NCI-H1105 (cell line): ENCODE measurements at places on chromosomes 5 and 9.

DNA sequence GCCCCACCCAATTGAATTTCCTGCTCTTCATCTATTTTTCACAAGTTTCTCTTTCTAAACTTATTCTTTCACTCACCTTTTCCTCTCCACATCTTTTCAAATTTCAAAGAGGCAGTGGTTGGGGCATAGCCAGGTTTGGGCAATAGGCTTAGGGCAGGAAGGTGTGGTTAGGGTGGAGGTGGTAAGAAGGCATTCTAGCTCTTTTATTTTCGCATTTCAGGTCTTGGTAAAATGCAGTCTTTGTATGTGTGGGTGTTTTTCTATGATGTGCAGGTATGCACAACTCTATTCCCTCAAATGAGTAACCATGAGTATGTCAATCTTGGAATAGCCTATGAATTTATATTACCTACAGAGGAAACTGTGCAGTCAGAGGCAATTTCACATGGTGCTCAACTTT lies 129.8 kb upstream of the IFNE start:
- no peak for DNase-seq

- no peak for DNase-seq
Measured at GRCh38 chr5:39631958-39632357, 207.2 kb upstream of the DAB2 start.

DNA sequence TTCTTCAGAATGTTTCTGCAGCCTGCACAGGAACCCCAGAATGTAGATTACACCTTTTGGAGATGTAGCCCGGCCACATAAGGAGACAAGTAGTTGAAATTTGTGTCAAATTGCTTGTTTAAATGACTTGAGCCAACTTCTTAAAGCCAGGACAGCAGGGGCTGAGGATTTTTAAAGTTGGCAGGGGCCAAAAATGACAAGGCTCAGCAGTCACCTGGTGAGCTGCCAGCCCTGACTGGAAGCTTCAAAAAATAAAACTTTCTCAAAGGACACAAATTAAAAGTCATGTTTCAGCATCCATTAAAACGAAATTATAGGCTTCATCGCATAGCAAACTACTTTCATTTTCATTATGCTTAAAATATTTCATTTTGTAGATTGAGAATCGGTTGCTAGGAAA lies 340.3 kb upstream of the WWC1 start:
- DNase-seq, result no peak

GRCh38 chr9:93976081-93976480 lies 20.9 kb upstream of the BARX1 start:
- DNase-seq, result no peak

DNA sequence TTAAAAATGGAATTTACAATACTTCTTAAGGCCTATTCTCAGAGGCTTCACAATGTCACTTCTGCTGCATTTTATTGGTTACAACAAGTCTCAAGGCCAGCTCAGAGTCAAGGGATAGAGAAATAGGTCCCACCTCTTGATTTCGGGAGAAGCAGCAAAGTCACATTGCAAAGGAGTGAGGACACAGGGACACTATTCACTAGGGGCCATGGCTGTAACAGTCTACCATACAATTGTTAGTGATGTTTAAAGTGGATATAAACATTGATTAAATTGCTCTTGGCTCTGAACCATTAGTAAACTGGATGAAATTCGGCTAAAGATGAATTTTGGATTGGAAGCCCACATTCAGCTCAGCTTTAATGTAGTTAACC lies 21.7 kb upstream of the CMBL start:
- no peak for DNase-seq

DNA sequence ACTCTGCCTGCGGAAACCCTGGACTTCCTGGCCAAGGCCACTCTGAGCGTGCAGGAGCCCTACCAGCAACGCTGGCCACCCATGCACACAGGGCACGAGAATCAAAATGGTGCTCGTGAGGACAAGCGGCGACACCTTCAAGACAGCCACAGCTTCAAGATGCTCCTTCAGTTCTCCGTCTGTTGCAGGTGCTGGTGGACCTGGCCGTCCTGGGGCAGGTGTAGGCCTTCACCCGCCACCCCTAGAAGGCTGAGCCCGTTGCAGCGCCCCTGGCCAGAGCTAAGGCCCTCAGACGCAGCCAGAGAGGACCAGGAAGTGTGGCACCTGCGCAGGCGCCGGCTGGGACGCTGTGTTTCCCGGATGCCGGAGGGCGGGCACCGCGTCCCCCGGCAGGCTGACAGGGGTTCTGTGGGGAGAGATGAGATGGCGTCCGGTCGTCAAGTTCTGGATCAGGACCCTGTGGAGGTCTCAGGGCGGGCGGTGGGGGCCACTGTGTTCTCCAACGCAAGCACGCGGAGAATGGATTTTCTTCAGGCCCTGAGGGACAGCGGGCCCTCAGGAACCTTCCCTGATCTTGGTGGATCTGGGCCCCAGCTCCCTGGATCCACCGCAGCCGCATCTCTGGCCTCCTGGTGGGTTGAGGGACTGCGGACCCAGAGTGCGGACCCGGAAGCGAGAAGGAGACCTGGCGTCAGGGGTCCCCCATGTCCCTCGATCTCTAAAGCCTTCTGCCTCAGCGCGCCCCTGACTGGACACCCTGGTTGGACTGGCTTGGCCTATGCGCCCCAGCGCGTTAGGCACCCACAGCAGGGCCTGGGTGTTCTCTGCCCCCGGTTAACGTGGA lies 1770.8 kb upstream of the CDH9 start:
- DNase-seq, result no peak

DNA sequence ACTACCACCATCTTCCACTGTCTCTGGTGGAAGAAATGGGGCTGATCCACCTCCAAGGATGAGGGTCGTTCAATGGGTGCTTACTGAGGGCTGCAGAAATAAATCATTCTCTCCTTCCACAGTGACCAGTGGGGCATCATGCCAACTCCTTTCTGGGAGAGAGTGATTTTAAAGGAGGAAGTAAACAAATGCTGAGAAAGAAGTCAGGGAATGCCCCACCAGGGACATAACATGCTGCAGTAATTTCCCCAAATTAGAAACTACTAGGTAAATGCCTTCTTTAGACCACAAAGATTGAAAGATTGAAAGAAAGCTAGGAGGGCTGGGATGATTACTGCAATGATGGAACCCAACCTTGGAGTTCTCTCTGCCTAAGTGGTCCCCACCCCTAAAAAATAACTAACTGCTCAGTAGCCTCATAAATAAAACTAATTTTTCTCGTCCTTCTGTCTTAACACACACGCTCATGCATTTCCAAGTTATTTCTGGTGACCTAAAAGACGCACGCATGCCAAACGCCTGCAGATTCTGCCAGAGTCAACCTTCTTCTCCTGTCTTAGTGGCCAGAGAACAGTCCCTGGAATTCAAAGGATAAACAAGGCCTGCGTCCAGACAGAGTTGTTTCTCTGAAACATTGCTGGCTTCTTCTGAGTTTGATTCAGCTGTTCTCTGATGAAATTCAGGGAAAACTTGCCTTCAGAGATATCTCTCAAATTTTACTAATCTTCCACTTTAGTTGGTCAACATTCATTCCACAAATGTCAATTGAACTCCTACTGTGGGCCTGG lies 250.0 kb downstream of the NR3C1 start:
- DNase-seq, result no peak

GRCh38 chr5:133193794-133194193 lies 142.0 kb downstream of the HSPA4 start:
- DNase-seq, result no peak

GRCh38 chr9:79674052-79674777 lies 102.5 kb downstream of the TLE4 start:
- no peak for DNase-seq

DNA sequence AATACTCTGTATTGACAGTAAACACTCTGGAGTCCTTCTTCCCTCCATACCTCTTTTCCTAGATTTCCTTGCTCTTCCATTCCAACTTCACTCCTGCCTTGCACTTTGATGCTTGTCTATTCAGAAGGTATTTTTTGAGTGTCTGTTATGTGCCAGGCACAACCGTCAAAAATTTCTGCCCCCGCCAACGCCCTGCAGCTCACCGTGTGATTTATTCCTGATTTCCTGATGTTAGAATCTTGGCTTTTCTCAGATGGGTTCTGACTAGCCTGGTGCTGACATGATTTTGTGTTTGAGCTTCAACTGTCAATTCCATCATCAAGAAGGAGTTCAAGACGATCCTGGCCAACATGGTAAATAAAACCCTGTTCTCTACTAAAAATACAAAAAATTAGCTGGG lies 297.5 kb downstream of the AGTPBP1 start:
- DNase-seq, result no peak

DNA sequence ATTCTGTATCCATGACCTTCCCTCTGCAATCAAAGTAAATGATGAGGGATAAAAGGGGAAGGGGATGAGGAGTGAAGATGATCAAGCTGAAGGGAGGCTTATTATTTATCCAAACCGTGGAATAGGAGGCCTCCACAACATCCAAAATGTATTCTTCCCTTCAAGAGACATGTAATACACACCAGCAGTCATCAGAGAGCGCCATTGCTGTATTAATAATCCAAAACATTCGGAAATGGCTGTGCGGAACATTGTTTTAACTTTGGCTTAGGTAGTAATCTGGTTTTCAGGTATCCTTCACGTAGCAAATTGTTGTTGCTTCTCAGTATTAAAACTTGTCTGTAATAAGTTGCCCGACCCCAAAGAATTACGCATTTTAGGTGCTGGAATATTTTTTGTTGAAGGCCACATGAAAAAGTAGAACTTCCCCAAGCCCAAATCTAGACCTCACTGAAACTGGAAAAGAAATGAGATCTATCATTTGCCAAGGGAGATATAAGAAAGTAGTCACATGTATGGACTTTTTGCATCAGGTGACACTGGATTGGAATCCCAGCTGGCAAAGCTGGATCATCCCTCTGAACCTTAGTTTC lies 2.6 kb upstream of the BOD1 start:
- DNase-seq, result peak; percentile 33

DNA sequence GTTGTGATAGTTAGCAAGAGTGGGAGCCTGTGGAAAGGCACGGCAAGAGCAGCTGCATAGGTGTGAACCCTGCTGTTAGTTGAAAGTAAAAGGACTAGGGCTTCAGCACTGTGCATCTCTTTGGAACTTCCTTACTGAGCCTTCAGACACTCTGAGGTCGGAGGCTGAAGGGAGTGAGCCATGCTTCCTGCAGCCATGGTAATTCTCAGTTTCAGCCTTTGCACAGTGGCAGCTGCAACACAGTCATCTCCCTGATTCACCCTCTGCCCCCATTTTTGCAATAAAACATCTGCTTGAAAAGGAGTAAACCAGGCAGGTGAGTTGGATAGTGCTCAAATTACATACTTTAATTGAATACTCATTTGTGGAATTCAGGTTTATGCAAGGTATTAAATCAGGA lies 6.5 kb upstream of the TLE4 start:
- DNase-seq, result peak; percentile 10

- DNase-seq, result no peak
Measured at GRCh38 chr5:109707531-109707930, 17.8 kb downstream of the MAN2A1 start.

- no peak for DNase-seq
Measured at GRCh38 chr9:107866711-107867311, 377.2 kb upstream of the KLF4 start.

- DNase-seq, result no peak
Measured at GRCh38 chr5:82307451-82307850, 29.3 kb upstream of the RPS23 start.

GRCh38 chr5:174618589-174618988 lies 105.8 kb upstream of the MSX2 start:
- DNase-seq, result no peak

GRCh38 chr5:106269252-106269843 lies 1401.4 kb downstream of the EFNA5 start:
- DNase-seq, result no peak

- DNase-seq, result no peak
Measured at GRCh38 chr9:36315283-36315682, 57.0 kb upstream of the GNE start.

- DNase-seq, result no peak
Measured at GRCh38 chr5:30001826-30002225, 1191.7 kb upstream of the CDH6 start.

DNA sequence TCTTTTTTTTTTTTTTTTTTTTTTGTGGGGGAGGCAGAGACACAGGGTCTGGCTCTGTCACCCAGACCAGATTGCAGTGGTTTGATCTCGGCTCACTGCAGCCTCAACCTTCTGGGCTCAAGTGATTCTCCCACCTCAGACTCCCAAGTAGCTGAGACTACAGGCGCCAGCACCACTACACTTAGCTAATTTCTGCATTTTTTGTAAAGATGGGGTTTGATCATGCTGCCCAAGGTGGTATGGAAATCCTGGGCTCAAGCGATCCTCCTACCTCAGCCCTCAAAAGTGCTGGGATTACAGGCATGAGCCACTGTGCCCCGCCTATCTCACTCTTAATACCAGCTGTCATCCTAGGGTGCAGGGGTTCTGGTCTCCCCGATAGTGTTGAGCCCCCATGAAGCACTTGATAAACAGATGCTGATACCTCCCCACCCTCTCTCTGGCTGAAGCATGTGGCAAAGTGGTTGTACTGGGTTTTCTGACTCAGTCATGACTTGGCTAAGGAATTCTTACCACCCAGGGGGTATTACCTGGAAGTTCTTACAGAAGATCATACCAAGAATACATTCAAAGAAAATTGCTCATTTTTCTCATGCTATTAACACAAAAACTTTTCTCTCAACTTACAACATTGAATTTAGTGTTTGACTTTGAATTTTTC lies 110.2 kb upstream of the DAPK1 start:
- DNase-seq, result no peak

DNA sequence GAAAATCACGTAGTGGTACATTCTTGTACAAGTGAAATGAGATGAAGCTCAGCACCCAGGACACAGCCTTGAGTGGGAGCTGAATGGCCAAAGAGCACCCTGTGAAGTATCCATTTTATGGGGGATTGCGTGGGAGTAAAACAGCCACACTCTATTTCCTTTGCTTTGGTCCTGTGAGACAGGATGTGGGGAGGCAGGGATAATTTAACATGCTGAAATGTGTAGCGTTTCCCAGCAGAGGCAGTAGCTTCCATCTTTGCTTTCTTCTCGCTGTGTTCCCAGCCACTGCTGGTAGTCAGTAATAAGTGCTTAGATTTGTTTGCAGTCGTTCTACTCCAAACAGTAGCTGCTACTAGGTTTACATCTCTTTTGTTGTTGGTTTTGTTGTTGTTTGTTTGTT lies 4.4 kb downstream of the IL31RA start:
- DNase-seq, result no peak

DNA sequence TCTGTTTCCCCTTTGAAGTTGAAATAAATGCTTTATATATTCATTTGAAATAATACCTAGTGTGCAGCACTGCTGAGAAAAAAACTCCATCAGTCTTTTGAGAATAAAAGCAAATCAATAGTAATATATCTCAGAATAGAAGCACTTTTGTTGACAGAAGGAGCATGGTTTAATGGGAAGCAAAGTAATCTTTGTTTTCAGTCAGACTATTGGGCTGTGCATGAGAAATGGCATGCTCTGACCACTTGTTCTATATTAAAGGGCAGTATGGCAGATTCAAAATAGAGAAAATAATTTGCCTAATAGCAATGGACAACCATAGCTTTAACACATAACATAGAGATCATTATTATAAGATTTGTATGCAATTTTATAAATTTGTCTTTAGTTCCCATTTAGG lies 12.4 kb downstream of the CDH10 start:
- DNase-seq, result no peak

- peak; percentile 82 for DNase-seq
Measured at GRCh38 chr5:96434201-96434645, 1.2 kb upstream of the PCSK1 start.

GRCh38 chr9:130315446-130316226 lies 50.1 kb downstream of the HMCN2 start:
- DNase-seq, result no peak

- DNase-seq, result no peak
Measured at GRCh38 chr9:119159386-119159785, 209.8 kb downstream of the BRINP1 start.
